ENCODE measurements at places on chromosomes 5 and 9.

DNA sequence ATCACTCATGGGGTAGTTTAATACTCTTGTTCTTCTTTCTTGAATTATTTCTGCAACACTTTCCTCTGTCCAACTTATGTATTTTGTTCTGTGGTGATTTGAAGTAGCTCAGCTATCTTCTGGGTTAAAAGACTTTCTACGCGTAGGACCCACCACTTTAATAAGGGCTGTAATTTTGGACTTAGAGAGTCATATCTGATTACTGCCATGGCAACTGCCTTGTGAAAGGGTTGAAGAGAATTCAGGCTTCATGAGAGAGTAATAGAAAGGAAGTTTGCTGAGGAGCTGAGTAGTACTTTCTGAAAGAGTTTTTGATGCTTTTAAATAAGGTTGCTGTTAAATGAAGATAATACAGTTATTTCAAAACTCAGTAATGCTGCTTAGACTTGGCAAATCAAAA, 89.5 kb downstream of the TLE4 start:
- no peak for DNase-seq

- no peak for DNase-seq
These were observed 29.6 kb upstream of the OTULINL start for GRCh38 chr5:14552017-14552416.

DNA sequence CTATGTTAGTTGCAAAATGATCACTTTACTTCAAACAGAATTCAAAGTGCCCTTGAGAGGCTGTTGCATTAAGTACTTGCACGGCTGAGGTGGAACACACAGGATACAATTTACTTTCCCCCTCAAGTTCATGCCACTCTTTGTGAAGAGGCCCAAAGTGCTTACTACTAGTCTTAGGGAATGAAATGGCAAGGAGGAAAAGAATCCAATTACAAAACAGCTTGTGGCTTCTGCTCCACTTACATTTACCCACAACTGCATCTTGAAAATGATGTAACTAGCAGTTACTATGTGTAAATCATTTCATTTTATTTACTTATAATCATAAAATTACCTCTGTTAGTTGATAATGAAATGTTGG, 14.6 kb downstream of the FOXD1 start:
- DNase-seq = no peak

DNA sequence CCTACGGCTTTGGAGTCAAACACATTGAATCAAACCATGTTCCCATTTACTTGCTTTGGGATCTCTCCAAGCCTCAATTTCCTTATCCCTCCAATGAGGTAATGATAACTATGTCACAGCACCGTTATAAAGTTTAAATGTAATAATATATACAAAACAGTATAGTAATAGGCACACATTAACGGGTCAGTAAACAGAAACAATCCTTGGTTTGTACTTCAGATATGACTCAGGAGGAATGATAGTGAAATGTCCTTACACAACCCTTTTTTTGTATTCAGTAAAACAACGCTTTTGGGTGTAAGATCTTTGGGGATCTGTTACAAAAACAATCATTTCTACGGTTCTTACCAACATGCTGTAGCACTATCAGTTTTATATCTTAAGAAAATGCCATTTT, 178.5 kb upstream of the GNA14 start:
- DNase-seq = no peak

GRCh38 chr9:6897898-6898302, 140.1 kb downstream of the KDM4C start:
- DNase-seq = no peak

GRCh38 chr9:89455356-89455824, 42.5 kb downstream of the SEMA4D start:
- DNase-seq = no peak

DNA sequence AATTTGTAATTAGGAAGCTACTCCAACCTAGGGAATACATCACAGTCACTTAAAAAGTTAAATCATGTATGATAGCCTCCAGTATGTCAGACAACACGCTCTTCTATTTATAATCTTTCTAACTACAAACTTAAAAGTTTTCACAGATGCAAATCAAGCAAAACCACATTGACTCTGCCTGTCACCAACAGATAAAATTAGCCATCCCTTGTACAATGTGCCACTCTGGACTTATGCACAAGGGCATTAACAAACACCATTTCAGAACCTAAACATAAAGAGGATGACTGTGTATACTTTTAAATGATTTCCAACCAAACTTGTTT, 14.7 kb downstream of the ERP44 start:
- no peak for DNase-seq

DNA sequence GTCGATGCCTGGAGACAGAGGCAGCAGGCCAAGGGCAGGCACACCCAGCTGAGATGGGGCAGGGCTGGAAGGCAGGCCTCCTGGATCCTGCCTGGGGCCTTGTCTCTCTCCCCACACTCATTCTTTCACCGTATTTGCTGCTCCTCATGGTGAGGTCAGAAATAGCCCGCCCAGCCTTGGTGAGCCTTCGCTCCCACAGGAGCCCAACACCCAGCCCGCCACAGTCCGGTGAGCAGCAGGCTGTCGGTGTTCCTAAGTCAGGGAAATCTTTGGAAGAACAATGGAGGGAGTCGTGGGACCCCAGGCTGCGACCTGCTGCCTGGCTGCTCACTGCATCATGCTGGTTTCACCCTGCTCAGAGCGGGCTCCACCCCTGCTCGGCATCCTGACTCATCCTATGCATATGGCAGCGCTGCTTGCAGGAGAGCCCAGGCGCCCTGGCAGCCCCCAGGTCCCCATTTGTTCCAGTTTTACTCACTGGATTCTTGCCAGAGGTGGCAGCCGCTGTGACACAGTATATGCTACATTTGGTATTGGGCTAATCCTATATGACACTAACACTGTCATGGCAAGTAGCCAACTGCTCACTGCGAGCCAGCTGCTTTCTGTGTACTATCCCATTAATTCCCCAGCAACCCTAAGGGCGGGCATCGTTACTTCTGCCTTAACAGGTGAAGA, 53.2 kb upstream of the NCS1 start:
- DNase-seq = no peak

DNA sequence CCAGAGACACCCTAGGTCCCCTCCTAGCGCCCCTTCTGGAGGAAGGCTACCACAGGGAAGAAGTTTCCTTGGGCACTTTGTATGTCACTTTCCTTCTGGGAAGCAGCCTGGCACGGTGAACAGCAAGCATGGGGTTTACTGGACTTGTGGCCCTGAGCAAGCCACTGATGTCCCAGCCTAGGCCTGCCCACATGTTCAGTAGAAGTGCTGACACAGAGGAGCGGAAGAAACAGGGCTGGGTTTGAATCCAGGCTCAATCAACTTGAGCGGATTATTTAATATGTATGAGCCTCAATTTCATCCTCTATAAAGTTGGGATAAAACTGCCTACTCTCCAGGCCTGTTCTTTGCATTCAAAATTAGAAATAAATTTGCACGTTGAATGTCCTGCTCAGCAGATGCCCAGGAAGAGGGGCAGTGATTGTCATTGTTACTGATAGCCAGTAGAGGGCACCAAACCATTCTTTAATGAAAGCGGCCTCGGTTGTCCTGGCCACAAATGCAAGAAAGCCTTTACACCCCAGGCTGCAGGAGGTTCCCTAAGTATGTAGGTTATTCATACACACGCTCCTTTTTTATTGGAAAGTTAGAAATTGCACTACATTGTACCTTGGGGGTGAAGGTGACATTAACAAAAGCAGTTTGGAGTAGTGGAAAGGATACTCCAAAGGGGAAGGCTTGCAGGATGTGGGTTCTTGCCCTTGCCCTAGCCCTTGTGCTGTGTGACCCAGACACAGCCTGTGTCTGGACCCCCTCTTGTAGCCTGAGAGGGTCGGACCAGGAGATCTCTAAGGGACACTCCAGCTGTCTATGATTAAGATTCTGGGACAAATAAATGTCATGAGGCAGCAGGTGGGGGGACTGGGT, 13.4 kb upstream of the XPA start:
- DNase-seq = no peak

- no peak for DNase-seq
These were observed 3.9 kb downstream of the CDKN2B start for GRCh38 chr9:22005021-22005701.

DNA sequence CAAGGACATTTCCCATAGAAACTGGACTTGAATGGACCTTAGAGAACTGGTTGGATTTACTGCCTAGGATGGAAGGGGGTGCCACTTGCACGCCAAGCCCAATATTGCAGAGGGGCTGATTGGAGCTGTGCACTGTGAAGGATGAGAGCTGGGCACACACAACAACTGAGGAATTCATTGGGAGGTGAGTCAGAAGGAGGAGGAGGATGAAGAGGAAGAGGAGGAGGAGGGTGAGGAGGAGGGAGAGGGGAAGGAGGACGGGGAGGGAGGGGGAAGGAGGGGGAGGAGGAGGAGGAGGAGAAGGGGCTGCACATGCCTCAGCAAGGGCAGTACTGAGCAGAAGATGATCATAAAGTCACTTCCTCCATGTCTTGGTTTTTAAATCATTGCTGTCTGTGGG, 5.7 kb upstream of the ICE1 start:
- DNase-seq = no peak

DNA sequence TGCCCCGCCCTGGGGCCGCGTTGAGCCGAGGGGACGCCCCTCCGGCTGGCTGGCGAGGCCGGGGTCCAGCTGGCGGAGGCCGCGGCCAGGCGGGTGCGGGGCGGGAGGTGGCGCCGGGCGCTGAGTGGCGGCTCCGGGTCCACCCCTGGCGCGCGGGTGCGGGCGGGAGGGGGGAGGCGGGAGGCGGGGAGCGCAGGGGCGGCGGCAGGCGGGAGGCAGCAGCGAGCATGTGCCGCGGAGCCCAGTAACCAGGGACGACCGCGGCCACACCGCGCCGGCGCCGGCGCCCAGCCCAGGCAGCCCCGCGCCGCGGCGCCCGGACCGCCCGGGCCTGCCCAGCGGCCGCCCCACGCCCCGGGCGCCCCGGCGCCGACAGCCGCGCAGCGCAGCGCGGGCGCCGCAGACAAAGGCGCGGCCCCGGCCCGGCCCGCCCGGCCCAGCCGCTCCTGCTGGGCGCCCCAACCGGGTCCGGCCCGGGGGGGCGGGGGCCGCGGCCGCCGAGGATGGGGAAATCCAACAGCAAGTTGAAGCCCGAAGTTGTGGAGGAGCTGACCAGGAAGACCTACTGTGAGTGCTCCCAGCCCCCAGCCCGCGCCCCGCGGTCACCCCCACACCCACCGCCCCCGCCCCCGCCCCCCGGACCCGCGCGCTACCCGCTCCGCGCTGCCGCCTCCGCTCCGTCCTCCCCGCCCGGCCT, at the start of gene NCS1:
TSS of gene NCS1 (plus strand) at position 244 of the 697 bp plus-strand sequence. CDS start at position 504, 260 bp downstream.
- no peak for DNase-seq

DNA sequence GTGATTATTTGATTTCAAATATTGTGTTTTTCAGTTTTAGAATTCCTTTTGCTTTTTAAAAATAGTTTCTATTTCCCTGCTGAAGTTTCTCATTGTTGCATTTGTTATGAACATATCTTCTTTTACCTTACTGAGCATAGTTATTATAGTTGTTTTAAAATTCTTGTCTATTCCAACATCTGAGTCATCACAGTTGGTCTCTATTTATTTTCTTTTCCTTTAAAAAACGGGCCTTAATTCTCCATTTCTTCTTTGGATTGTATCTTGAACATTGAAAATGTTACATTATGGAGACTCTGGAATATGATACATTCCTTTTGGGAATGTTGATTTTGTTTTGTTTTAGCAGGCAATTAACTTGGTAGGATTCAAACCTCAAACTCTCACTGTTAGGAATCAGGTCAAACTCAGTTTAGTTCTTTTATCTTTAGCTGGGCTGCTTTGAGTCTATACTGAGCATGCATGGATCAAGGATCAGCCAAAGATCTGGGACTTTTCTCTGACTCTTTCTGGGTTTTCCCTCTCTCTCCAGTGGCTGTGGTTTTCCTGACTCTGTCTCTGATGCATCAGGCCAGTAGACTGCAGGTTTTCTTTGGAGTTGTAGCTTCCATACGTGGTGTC, 70.3 kb downstream of the TEK start:
- no peak for DNase-seq

GRCh38 chr9:90099262-90099963, 494.6 kb downstream of the GADD45G start:
- DNase-seq = no peak

DNA sequence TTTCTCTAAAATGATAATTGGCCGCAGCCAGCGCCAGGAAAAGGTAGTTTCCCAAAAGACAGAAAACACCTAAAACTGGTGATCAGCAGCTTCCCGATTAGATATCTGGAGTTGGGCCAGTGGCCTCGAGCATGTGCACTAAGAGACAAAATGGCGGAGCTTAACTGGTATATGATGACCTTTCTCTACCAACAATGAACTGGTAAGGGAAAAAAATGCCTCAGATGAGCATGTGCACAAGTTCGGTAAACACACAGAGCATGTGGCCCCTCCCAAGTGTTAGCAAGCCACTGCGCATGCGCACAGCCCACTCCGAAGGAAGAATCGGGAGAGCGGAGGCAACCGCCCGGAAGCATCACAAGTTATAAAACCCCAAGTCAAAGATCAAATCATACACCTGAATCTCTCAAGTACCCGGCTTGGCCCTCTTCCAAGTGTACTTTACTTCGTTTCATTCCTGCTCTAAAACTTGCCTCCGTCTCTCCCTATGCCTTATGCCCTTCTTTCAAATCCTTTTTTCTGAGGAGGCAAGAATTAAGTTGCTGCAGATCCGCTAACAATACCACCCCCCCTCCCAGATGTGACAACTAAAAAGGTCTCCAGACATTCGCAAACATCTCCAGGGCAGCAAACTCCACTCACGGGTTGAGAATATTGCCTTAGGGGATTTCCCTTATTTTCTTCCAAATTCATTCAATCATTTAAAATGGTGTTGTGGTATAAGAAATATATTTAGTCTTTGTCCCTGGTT, 15.0 kb upstream of the PTBP3 start:
- no peak for DNase-seq

DNA sequence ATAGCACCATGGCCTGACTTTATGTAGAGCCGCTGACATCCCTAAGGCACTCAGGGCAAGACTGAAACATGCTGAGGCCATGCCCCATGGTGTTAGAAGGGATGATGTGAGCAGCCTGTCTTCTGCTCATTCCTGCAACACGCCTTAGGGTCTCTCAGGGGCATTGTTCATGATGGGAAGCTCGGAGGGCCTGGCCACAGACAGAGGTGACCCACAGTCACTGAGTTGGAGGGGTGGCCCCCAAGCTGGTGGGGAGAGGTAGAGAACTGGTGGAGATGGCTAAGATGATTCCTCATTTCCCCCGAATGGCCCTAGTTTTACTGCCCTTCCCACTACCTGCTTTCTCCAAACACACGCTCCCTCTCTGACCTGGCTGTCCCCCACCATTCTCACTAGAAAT, 135.2 kb downstream of the BARX1 start:
- DNase-seq = no peak

GRCh38 chr5:151382576-151382975, 35.2 kb upstream of the SLC36A2 start:
- no peak for DNase-seq

DNA sequence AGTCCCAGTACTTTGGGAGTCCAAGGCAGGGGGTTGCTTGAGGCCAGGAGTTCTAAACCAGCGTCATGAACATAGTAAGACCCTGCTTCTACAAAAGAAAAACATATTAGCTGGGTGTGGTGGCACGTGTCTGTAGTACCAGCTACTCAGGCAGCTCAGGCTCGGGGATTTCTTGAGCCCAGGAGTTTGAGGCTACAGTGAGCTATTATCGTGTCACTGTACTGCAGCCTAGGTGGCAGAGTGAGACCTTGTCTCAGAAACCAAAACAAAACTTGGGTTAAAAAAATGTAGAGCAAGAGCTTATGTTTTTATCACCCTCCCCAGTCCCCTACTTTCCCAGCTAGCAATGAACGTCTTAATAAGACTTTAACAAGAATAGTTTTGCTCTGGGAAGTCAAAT, 46.7 kb downstream of the UHRF2 start:
- DNase-seq = no peak

GRCh38 chr9:27548055-27548741, 18.6 kb upstream of the MOB3B start:
- DNase-seq = no peak

Measured in activated CD4-positive, CD25-positive, alpha-beta regulatory T cell (primary cell).